ENCODE measurements at places on chromosomes 5 and 9. TPM values are rescaled to one million over a fixed set of nuclear protein-coding genes. Genes with fewer than 3 reads are reported as not detected.

DNA sequence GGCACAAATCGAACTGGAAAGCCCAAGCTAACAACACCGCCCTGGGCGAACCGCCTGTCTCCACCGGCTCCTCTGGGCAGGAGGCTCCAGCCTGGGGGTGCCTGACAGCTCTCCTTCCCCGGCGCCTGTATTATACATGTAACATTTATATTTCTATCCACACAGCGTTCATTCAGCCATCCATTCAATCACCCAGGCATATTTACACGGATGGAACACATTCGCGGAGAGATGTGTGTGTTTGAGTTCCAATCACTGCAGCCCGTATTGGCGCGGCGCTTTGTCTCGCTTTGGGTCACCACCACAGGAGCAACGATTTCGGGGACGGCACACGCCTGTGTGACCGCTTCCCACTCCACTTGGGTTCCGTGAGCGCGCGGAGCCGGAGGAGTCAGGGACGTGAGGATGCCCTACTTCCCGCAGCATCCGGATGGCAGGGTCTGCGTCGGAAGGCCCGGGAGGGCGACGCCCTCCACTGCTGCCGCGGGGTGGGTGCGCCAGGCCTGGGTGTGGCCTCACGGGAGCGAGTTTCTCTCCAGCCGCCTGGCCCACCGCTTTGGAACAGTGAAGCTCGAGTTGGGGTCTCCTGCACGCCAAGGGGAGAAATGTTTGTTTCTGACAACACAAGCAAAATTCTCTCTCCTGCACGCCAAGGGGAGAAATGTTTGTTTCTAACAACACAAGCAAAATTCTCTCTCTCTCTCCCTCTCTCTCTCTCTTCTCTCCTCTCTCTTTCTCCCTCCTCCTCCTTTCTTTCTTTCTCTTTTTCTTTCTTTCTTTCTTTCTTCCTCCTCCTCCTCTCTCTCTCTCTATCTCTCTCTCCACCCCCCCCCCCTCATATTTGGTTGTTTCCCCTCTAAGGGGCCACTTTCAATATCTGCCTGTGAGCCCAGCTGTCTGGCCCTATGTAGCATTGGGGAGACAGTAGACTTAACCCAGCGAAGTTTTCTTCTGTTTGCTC is 1.1 kb upstream of the SV2C start:
- no peak for DNase-seq

DNA sequence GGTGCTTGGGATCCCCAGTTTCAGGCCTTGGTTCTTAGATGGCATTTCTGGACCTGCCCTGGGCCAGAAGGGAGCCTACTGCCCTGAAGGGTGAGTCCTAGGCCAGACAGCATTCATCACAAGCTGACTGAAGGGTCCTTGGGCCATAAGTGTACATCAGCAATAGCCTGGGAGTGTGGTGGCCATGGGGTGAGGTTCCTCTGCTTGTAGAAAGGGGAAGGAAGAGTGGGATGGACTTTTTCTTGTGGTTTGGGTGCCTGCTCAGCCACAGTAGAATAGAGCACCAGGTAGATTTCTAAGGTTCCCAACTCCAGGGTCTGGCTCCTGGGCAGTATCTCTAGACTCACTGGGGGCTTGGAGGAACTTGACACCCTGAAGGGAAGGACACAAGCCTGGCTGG is 95.2 kb upstream of the PHF24 start:
- no peak for DNase-seq

DNA sequence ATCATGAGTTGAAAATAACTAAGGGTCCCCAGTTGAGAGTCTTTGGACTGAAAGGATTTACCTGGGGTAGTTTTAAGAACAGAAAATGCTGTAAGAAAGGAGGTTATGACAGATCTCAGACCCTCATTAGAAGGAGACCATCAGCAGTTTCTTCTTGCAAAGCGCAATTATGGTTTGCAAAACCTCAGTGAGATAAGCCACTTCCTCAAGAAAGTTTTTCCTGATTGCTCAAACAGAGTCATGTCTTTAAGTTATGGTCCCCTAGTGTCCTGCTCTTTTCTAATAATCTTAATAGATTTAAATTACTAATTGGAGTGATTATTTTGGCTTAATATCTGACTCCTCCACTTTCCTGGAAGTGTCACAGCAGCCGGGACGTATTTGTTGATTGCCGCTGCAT is 293.2 kb upstream of the KLF4 start:
- DNase-seq = no peak

DNA sequence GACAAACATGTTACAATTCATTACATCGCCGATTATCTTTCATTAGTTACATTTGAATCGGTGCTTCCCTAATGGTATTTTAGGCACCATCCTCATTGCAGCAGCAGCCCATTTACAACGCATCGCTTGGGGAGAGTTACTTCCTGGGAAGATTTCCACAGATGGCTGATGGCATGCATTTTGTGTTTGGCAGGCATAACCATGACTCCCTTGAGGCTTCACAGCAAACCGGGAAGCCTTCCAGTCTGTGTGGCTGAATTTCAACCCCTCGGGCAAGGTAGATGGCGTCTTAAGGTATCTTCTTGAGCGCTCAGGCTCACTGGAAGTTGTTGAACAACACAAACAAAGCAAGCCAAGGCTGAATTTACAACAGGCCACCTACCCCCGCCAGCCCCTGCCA is 1.6 kb upstream of the DNAH5 start:
- no peak for DNase-seq

The ADCY2 gene
- 1.2 TPM for total RNA-seq

GRCh38 chr5:14218897-14219573 is 75.9 kb downstream of the TRIO start:
- DNase-seq = no peak

GRCh38 chr5:141100243-141100805 is at the start of gene PCDHB3:
Gene PCDHB3 (plus strand): TSS chr5:141100473. CDS start chr5:141100650, 177 bp downstream.
- no peak for DNase-seq

GRCh38 chr9:127642082-127642740 is 30.1 kb downstream of the STXBP1 start:
- DNase-seq = no peak

GRCh38 chr9:7509576-7510145 is 289.9 kb downstream of the DMAC1 start:
- DNase-seq = no peak

- no peak for DNase-seq
Measured at GRCh38 chr9:114910541-114910940, 19.9 kb downstream of the TNFSF8 start.

DNA sequence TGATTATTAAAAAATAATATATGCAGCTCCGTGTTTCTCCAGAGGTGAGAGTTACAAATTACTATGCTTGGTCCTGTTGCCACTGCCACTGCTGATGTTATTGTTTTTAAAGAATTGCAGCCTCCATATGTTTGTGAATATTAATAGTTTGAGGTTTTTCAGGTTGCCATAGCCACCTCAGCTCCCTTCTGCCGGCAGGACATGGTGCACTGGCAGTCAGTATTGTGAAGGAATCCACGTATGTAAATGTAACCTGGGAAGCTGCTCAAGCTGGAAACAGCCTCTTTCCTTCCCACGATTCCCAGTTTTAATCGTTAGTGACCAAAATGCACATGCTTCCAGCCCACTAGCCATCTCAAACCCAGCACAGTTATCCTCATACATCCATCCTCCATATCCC is 184.4 kb upstream of the CCNG1 start:
- no peak for DNase-seq

GRCh38 chr5:151676314-151676712 is 10.4 kb downstream of the SPARC start:
- DNase-seq = no peak

The TCF7 gene
- total RNA-seq = 3.9 TPM

The WHRN gene
- total RNA-seq = 5.5 TPM

DNA sequence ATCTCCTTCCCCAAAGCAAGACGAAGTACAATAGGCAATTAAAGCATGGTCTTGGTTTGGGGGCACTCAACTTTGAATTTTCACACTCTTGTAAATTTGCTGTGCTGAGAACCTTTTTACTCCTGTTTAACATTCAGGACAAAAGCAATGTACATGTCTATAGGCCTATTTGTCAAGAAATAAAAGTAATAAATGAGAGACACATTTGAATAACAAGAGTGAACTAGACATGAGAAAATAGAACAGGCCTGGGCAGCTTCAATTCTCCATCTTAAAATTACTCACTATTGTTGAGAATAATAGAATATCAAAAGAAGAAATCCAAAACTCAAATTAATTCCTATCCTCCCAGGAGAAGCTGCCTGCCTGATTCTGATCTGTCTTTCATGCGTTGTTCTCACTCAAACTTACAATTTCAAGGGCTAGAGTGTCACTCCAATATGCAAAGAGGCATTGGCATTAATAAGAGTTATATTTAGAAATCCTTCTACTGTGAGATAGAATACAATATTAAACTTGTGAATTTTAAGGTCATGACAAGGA is 192.9 kb upstream of the CCNG1 start:
- DNase-seq = no peak

GRCh38 chr5:68246802-68247201 is 31.2 kb downstream of the PIK3R1 start:
- no peak for DNase-seq

DNA sequence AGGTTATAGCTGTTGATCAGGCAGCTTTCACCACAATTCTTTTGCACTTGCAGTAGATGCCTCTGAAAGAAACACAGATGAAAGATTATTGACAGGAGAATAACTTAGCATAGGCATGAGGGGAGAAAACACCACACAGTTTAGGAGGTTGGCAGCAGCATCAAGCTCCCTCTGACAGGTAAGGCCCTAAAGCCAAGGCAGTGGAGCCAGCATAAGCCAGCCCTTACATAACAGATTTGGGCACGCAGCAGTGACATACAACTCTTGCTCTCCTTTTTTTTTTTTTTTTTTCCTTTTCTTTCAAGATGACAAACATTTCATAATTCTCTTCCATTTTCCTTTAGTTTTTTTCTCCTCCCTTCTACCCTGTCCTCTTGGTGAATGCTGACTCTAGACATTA is 257.6 kb upstream of the ADAMTSL1 start:
- DNase-seq = no peak

DNA sequence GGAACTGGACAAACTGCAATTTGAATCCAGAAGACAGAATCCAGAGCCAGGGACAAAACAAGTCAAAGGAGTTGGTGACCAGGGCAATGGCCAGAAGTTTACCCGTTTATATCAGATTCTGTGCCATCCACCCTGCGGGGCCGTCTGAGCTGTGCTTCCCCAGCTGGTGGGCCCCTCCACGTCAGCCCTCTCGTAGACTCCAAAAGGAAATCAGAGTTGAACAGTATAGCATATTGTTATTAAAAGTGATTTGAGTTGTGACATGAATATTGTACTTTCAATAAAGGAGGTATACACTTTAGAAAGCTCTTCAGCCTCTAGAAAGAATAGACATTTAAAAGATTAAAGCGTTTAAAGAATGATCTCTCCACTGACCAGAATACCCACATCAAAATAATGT is 102.4 kb downstream of the NFIB start:
- no peak for DNase-seq

GRCh38 chr5:12204761-12205160 is 300.5 kb upstream of the CTNND2 start:
- DNase-seq = no peak

The FCN2 gene
- total RNA-seq = 1.2 TPM

- DNase-seq = no peak
Measured at GRCh38 chr9:60546406-60546805, 367.8 kb upstream of the SPATA31A5 start.

GRCh38 chr9:81474125-81474524 is 215.2 kb downstream of the TLE1 start:
- no peak for DNase-seq

DNA sequence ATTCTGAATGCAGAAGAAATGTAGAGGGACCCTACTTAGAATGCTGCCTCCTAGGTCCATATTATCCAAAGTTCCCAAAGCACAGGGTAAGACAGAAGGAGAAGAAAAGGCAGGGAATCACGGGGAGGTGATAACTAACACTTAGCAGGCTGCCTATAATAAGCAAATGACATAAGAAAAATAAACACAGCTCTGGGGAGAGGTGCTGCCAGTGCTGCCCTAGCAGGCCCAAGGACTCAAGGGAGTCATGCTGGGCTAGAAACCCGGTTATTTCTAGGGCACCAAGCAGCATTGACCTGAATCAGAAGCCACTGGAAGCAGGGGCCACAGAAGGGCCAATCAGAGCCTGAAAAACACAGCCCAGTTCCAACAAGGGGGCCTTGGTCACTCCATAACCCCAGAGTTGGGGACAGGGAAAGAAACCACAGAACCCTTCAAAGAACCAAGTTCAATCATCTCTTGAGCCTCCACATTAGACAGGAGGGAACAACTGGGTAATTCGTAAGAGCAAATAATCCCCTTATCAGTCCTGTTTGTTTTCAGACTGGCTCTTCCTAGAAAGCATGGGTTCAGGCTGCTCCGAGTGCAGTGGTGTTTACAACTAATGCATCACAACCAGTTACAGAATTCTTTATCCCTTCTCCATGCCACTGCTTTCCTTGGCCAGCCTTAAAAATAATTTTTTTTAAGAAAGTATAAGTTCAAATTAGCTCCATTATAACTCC is 24.0 kb downstream of the NRG2 start:
- DNase-seq = no peak

The PCDHGA9 gene
- total RNA-seq = 3.9 TPM

The IL9 gene
- not detected for total RNA-seq

DNA sequence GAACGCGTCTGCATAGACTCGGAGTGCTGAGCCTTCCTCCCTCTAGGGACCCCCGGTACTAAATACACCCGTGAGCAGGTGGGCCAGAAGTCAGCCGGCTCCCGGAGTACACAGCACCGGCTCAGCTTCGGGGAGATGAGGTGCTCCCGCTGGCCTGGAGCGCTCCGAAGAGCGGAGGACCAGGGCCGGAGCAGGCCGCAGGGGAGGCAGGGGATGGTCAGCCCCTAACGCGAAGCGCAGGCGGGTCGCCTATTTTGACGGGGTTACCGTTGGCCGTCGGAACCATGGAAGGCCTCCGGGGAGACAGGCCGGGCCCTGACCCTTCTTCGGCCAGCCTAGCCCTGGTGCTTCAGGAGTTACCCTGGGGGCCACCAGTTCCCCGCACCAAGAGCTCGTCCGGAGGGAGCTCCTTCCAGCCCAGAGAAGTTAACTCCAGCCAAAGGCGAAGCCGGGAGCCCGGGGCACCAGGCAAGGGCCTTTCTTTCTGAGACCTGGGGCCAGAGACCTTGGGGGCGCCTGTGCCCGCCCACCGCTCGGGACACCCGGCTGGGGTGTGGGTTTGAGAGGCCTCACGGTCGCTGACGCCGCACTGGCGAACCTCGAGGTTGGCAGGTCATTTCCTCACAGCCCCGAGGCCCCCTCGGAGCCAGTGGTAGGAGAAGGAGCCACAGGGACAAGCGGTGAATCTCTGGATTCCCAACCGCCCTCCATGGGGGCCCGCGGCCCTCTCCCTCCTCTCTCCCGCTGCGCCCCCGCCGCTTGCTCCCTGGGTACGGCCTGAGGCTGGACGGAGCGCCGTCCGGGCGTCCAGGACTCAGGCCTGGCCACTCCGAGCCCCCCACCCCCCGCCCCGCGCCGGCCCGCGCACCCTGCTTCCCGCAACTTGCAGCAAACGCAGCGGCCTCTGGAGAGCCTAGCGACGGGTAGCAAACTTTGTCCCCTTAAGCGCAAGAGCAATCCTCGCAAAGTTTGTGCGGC is 3.4 kb upstream of the IRX4 start:
- DNase-seq = no peak

Data from mesenteric fat pad (tissue), 1 donor.